ENCODE measurements at places on chromosomes 7 and 10.

GRCh38 chr7:136958016-136958415 lies 89.6 kb downstream of the CHRM2 start:
- DNase-seq, result no peak

DNA sequence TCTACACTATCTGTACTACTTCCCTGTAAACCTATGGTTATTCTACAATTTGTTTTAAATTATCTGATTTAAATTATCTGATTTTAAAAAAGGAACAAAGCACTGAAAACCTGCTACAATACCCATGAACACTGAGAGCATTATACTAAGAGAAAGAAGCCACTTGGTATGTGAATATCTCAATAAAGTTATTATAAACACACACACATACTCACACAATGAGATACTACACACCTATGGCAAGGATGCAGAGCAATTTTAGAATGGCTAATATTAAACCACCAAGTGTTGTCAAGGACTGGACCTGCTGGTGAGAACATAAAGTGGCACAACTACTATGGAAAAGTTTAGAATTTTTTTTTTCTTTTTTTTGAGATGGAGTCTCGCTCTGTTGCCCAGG lies 82.7 kb downstream of the IGF2BP3 start:
- DNase-seq, result no peak

DNA sequence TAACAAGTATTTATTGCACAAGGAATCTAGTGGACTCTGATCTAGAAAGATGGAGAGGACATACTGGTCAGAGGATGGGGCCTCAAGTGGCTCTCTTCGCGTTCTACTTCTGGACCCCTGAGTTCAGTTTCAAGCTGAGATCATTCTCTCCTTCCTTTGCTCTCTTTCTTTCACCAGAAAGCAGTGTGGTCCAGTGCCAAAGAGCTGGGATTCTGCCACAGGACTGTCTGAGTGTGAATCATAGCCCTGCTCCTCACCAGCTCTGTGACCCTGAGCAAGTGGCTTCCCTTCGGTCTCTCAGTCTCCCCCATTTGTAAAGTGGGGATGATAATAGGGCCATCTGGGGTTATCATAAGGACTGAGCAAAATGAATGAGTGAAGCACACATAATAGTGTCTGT lies 715.2 kb downstream of the SUGCT start:
- no peak for DNase-seq

GRCh38 chr7:37092548-37092947 lies 356.1 kb downstream of the ELMO1 start:
- no peak for DNase-seq

DNA sequence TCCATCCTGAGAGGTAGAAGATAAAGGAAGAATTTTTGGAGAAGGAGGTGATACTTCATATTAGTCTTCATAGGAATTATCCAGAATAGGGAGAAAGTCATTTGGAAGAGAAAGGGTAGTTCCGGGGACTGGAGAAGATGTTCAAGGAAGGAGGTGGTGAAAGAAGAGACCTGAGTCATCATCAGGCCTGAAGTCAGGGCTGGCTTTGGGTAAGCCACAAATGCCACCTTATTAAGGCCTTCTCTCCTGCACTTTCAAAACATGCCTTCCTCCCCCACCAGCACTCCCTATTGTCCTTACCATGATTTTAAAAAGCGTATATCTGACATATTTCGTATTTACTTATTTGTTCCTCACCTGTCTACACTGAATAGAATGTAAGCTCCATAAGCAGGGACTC lies 112.2 kb upstream of the LRGUK start:
- no peak for DNase-seq

DNA sequence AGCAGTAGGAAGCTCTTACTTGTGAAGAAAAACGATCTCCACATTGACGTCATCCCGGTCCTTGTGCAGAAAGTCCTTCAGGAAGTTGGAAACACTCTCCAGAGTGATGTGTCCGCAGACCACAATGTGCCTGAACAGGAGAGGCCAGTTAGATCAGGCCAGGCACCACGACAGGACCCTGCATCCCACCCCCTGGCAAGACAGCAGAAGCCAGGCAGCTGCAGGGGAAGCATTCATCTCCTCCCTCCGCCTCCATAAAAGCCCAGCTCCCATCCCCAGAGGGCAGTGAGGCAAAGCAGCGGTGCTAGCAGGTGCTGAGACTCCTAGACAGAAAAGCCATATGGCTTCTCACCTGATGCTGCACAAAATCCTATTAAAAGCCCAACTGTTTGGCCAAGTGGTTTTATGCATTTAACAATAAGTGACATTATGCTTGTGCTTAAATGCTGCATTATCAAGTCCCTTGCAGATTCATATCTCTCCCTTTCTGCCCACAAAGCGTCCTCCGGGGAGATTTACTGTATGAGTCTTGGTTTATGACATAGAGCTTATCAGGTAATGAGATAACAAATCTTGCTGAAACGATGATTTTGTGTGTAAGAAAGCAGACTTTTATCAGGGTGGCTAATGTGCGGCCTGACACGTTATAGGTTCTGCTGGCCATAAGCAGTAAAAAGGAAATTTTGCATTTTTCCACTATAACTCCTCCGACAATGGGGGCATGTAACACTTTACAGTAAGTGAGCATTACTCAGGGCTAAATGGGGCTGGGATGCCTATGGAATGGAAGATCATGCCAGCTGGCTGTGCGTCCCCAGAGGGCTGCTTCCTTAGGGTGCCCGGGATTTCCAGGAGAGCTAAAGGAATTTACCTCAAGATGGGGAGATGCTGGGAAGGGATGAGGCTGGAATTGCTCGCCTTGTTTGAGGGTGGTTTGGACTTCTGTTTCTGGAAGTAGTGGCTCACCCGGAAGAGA lies 546.9 kb downstream of the KCNMA1 start:
- no peak for DNase-seq

DNA sequence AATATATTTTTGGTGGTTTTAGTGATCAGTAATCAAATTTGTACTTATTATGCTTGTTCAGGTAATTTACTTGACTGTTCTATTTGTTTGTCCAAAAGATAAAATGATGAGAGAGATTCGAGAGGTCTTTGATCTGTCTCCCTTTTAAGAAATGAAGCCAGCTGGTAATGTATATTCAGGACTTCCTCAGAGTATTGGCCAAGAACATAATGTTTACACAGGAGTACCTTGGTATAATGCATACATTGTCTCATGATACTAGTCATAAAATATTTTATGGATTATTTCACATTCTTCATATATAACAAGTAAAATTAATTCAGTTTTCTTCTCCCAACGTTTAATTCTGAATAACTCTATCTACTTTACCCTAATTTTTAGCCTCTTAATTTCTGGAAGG lies 100.9 kb downstream of the REEP3 start:
- no peak for DNase-seq

DNA sequence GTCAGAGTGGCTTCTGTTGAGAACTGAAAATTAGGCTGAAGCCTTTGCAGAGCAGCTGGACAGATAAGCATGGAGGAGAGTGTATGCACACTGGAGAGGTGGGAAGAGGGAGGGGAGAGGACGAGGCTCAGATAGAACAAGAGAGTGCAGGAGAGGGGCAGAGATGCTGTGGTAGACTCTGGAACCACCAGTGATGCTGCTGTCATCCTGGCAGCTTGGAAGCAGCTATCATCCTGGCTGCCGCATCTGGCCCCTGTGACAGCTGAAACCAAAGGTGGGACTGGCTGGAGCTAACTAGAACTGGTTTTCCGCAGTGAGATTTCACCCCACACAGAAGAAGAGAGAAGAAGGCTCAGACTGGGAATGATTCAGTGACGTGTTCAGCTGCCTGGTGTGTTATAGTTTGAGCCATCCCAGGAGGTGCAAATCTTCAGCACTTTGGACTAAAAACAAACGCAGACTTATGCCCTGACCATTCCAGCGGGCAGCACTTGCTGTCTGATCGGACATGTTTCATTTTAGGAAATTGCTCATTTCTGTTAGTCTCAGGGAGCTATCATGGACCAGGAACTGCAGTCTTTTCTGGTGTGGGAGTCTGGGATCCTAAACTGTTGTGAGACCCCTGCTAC lies 38.4 kb downstream of the EEPD1 start:
- no peak for DNase-seq

- DNase-seq, result no peak
Measured at GRCh38 chr10:33621101-33621500, 286.6 kb upstream of the NRP1 start.

DNA sequence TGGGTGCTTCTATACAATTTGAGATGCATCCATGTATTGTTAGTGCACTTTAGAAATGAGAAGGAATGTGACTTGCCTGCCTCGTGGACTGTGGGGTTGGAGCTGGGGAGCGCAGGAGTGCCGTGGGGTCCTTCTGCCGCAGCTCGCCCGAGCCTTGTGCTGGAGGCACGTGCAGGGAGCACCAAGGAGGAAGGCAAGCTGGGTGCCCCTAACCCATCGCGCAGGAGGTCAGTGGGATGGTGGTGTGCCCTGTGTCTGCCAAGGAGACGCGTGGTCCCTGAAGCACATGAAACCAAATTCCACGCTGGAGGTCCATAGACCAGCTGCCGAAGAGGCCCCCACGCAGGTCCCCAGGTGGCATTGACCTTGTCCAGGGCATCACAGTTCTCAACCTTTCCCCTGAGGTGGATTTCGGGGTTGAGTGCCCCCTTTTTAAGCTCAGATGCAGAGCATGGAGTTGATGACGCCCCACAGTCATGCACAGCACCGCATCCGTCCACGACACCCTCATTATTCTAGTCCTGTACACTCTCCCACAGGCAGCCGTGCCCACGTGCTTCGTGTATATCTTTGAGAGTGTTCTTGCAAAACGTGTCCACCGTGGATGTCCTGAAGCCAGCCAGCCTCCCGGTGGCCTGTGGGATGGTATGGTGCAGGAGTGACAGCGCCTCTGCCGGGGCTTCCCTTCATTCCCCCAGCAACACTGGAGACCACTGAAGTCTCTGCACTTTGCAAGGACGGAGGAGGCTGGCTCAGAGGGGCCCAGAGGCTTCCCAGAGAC lies 35.5 kb downstream of the FKBP6 start:
- no peak for DNase-seq

DNA sequence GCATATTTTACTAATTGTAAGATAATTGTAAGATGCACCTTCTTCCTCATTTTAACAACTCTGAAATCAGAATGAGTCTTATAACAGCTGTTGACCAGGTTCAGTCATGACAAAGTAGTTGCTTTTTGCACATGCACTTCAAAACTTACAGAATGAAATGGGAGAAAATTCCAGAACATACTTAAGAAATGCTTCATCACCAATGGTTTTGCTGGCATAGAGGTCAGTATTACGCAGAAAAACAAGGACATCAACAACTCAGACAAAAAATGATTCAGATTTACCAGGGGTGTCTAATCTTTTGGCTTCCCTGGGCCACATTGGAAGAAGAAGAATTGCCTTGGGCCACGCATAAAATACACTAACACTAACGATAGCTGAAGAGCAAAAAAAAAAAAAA lies 13.3 kb downstream of the COL28A1 start:
- no peak for DNase-seq

DNA sequence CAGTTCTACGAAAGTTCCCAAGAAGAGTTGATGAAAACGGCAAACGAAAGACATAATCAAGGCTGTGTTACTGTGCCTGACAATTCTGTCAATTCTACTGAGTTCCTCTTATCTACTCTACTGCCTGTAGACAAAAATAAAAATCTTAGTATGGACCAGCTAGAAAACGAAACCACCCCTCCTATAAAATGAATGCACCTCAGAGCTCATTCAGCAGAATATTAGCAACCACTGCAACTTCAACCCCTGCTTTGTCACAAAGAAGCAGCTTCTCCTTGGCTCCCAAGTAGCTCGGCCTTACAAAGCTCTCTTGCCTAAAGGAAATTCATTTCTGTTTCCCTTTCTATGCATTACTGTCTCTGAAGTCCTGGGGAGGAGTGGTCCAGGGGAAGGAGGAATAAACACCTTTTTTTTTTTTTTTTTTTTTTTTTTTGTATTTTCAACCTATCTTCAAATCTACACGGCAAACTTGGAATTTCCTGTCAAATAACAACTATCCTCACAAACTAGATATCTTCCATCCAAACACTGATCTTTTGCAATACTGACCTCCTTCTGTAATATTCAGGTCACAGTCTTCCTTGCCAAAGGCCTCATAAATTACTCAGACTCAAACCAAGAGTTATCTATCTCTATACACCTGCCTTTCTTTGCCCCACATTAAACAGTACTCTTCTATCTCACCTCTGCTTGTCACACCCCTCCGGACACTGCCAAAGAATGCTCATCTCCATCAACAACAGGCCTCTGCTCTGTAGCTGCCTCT lies 74.3 kb downstream of the GLI3 start:
- no peak for DNase-seq

DNA sequence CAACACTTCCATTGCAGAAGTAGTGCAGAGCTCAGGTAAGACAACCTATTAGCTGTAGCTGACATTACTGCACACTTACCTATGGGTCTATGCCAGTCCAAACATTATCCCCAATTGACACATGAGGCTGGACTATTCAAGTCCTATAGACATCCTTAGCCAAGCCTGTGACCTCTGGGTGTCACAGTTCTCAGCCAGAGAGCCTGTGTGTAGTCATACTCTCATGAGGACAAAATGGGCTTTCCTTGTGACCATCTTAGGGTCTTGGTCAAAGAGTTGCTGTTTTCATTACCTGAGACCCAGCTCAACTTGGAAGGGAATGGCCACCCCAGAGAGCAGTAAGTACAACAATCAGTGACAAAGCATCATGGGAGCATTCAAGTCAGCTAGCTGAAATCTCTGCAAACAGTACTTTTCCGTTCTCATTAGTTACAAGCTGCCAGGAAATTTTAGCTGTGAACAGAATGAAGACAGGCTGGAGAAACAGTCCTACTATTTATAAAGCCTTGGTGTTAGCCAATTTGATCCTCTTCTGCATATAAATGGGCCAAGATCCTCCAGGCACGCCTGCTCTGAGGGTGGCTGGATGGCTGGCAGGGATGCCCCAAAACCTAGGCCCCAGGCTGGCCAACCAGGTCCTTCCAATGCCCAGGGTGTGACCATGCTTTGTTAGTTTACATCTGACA lies 44.3 kb downstream of the NUDCD3 start:
- DNase-seq, result no peak

GRCh38 chr7:28037220-28038010 lies 143.2 kb downstream of the JAZF1 start:
- no peak for DNase-seq

GRCh38 chr7:47950714-47951113 lies 2.4 kb upstream of the PKD1L1 start:
- DNase-seq, result no peak

DNA sequence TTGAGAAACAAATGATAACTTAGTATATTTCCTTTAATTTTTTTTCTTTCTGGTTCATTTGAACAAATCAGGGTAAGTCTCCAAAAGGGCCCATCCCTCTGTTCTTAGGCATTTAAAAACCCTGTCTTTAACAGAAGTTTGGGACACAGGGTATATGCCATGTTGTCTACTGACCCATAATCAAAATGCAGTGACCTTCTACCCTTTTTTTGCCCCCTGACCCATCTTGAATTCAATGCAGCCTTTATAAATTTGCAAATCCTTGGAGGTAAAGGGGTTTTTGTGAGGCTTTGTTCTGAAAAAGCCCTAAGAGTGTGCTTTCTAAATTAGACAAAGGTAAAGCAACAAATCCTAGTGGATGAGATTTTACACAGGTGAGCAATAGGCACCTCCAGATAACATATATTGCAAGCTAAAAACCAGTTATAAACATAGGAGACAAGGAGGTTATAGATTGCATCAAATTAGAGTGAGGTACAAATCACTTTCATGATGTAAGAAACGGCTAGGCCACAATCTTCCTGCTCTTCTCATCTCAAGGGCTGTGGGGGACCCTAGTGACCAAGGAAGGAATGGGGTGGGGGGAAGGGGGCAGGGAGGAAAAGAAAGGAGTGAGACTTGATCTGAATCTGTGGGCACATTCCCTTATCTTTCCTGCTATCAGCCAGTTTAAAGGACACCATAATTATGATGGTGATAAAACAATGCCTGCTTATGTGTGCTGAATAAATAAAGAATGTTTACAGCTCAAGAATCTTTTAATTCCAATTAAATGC lies 2.7 kb downstream of the SKIDA1 start:
- DNase-seq, result no peak
